ENCODE measurements at places on chromosomes 12 and 14. TPM values are rescaled to one million over a fixed set of nuclear protein-coding genes. Genes with fewer than 3 reads are reported as not detected.

Gene POTEG
- not detected for total RNA-seq

Gene OR4Q2
- total RNA-seq, result not detected

Gene SYT1
- 2.6 TPM for total RNA-seq

Gene TSPAN19
- not detected for total RNA-seq

Data from posterior vena cava (tissue), 2 donors.